Naive B cell (primary cell): ENCODE measurements at places on chromosomes 7 and 10. TPM values are rescaled to one million over a fixed set of nuclear protein-coding genes. Genes with fewer than 3 reads are reported as not detected.

The FFAR4 gene
- polyA plus RNA-seq = not detected

The GNG11 gene
- polyA plus RNA-seq = 7.4 TPM

The PBLD gene
- 2.0 TPM for polyA plus RNA-seq

The KIN gene
- 7.9 TPM for polyA plus RNA-seq

The OPN4 gene
- polyA plus RNA-seq = not detected

The IFT22 gene
- polyA plus RNA-seq = 21.5 TPM

The MICALL2 gene
- not detected for polyA plus RNA-seq

The OPN1SW gene
- not detected for polyA plus RNA-seq

The CYP2C8 gene
- polyA plus RNA-seq = not detected

The MLXIPL gene
- polyA plus RNA-seq = not detected

The NEURL1 gene
- polyA plus RNA-seq = 0.39 TPM

The RBP3 gene
- not detected for polyA plus RNA-seq

The CH25H gene
- polyA plus RNA-seq = 0.24 TPM

The GATAD1 gene
- polyA plus RNA-seq = 14.0 TPM

The GLCCI1 gene
- 17.8 TPM for polyA plus RNA-seq

The COL13A1 gene
- not detected for polyA plus RNA-seq

The INHBA gene
- not detected for polyA plus RNA-seq

The SLC39A12 gene
- polyA plus RNA-seq = not detected

The ZNF800 gene
- 62.1 TPM for polyA plus RNA-seq

The ZNF239 gene
- polyA plus RNA-seq = 2.6 TPM

The FXYD4 gene
- not detected for polyA plus RNA-seq

The IL6 gene
- polyA plus RNA-seq = 6.1 TPM

The SPDYE2 gene
- polyA plus RNA-seq = 0.55 TPM

The RSPH10B gene
- not detected for polyA plus RNA-seq

The ST8SIA6 gene
- not detected for polyA plus RNA-seq

The BMPER gene
- polyA plus RNA-seq = not detected

The CTAGE6 gene
- polyA plus RNA-seq = not detected

The CYP26C1 gene
- polyA plus RNA-seq = not detected

The FOXI2 gene
- polyA plus RNA-seq = not detected

The ZRANB1 gene
- polyA plus RNA-seq = 4.5 TPM

The RNLS gene
- 7.3 TPM for polyA plus RNA-seq

The SFTPA1 gene
- polyA plus RNA-seq = not detected

The LRRC18 gene
- polyA plus RNA-seq = 1.4 TPM

The RBP4 gene
- not detected for polyA plus RNA-seq

The CNTNAP2 gene
- polyA plus RNA-seq = 38.2 TPM

The CEP41 gene
- 20.7 TPM for polyA plus RNA-seq

The MMD2 gene
- not detected for polyA plus RNA-seq

The GJD4 gene
- polyA plus RNA-seq = not detected

The MYL10 gene
- polyA plus RNA-seq = not detected

The SPDYE5 gene
- polyA plus RNA-seq = 0.84 TPM

The C10orf90 gene
- polyA plus RNA-seq = not detected

The OR13A1 gene
- not detected for polyA plus RNA-seq

The ZNF503 gene
- polyA plus RNA-seq = not detected

The NUTM2B gene
- not detected for polyA plus RNA-seq

The RHEB gene
- 48.9 TPM for polyA plus RNA-seq

The CALHM3 gene
- polyA plus RNA-seq = not detected

The CASP7 gene
- polyA plus RNA-seq = 24.0 TPM

The GPRIN2 gene
- polyA plus RNA-seq = not detected

The TMEM140 gene
- 31.7 TPM for polyA plus RNA-seq

The ARHGAP22 gene
- 3.5 TPM for polyA plus RNA-seq
